ENCODE measurements at places on chromosomes 7 and 10.
A peak's percentile ranks its signal among the peaks of the same experiment; 100 is the strongest.

DNA sequence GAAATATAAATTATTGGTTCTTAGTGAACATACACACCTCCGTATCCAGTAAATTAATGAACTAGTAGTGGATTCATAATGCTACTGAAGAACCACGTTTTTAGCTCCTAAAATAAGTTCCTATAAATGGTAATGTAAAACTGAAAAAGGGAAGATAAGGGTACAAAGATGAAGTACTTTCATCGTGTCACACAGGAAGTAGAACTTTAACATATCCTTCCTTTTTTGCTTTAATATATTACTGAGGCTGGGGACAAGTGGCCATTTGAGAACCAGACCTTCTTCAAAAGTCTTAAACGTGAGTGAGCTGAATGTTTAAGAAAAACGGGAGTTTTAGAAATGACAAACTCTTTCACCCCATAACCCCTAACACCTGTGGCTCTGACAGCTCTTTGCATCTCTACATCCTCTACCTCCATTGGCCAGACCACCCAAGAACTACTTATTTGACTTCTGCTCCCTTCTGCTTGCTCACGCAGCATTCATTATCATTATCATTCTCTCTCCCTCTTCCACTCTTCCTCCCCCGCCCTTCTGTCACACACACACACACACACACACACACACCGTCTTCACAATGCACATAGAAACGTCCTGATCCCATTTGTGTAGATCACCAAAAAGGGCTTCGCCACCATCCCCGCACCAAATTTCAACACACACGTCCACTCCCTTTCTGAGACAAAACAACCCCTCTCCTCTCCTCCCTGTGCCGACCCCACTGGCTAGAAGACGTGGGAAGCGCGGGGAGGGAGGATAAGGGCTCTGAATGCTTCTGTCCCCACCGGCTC, 677 bp downstream of the SKAP2 start:
- DNase-seq, result peak; percentile 46

- no peak for DNase-seq
These were observed 75.3 kb upstream of the DNAAF5 start for GRCh38 chr7:651032-651728.

DNA sequence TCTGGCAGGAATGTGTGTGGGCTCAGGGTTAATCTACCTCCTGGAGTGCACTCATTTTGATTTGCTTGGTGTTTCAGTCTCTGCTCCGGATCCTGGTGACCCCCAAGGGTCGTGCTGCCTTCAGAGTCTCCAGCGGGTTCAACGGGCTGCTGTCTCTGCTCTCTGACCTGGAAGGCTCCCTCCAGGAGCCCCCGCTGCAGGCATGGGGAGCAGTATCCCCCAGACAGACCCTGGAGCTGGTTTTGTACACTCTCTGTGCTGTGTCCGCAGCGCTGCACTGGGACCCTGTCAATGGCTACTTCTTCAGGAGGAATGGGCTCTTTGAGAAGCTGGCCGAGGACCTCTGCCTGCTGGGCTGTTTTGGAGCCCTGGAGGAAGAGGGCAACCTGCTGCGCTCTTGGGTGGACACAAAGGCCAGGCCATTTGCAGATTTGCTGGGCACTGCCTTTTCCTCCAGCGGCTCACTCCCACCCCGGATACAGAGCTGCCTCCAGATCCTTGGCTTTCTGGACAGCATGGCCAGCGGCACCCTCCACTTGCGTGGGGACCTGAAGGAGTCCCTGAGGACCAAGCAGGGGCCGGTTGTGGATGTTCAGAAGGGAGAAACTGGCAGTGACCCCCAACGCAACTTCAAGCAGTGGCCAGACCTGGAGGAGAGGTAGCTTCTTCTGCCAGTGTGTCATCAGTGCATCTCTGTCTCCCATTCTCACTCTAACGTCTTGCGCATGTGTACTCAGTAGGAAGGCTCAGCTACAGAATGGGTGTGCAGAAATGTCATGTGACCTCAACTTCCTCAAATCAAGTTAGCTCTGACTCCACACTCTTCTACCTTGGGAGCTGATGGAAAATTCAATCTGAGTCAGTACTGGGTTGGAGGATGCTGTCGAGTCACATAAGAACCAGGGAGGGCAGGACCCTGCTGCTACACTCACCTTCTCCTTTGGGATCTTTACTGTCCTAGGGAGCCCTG, 58.5 kb downstream of the WDFY4 start:
- no peak for DNase-seq

GRCh38 chr10:70619271-70620019, 16.9 kb upstream of the PRF1 start:
- peak; percentile 64 for DNase-seq

DNA sequence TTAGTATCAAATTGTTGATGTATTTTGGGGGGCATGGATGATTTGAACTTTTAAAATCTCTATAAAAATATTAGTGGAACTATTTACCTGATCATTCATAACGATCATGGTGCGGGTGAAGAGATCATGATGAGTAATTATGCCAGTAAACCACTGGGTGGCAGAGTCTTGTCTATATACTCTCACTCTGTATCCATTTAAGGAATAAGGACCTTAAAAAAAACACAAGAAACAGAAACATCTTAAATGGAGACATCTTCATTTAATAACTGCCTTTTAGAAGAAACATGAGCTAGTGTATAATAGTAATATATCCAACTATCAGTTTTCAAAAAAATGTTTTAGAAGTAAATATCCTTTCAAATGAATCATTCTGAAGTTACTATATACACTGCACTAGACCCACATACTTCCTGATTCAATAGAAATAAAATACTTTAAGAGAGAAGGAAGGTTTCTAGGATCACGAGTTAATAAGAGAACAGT, 84.0 kb downstream of the NRBF2 start:
- DNase-seq, result peak; percentile 73

GRCh38 chr10:4607681-4608080, 218.3 kb upstream of the AKR1E2 start:
- DNase-seq, result no peak

GRCh38 chr10:43287056-43288007, 20.5 kb upstream of the RASGEF1A start:
- no peak for DNase-seq

DNA sequence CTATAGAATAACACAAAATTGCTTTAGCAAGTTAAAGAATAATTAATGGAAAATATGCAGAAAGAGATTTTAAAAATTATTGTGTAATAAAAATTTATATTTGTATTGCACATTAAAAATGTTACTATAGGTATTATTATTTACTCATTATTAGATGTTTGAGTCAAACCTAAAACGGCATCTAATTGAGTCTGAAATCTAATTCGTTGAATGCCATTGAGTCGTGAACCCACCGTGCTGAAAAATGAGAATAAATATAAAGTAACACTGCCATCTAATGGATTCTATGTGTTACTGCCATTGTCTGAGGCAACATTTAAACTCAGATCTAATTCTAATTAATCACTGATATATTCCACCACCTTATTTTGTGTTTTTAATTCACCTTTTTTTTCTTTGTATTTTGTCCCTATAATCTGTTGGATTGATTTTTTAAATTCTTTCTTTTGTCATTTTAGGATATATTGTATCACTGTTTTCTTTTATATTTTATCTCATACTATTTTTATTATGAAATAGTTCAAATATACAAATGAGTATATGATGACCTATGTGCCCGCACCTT, 62.2 kb downstream of the SAMD9 start:
- peak; percentile 65 for DNase-seq

DNA sequence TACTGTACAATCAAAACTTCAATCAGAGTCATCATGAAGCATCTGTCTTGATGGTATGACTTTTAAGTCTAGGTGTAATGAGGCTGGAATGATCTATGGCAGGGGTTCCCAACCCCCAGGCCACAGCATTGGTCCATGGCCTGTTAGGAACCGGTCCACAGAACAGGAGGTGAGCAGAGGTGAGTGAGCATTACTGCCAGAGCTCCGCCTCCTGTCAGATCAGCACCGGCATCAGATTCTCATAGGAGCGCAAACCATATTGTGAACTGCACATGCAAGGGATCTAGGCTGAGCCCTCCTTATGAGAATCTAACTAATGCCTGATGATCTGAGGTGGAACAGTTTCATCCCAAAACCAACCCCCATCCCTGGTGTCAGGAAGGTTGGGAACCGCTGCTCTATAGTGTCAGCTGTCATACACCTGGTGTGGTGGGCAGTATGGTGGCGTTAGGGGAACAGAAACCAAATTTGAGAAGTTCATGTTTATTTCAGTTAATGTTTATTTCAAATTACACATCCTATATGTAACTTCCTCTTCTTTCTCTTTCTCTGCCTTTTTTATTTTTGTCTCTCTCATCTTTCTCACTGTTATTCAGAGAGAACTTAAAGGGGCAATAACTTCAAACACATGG, 432.6 kb downstream of the TNS3 start:
- no peak for DNase-seq

DNA sequence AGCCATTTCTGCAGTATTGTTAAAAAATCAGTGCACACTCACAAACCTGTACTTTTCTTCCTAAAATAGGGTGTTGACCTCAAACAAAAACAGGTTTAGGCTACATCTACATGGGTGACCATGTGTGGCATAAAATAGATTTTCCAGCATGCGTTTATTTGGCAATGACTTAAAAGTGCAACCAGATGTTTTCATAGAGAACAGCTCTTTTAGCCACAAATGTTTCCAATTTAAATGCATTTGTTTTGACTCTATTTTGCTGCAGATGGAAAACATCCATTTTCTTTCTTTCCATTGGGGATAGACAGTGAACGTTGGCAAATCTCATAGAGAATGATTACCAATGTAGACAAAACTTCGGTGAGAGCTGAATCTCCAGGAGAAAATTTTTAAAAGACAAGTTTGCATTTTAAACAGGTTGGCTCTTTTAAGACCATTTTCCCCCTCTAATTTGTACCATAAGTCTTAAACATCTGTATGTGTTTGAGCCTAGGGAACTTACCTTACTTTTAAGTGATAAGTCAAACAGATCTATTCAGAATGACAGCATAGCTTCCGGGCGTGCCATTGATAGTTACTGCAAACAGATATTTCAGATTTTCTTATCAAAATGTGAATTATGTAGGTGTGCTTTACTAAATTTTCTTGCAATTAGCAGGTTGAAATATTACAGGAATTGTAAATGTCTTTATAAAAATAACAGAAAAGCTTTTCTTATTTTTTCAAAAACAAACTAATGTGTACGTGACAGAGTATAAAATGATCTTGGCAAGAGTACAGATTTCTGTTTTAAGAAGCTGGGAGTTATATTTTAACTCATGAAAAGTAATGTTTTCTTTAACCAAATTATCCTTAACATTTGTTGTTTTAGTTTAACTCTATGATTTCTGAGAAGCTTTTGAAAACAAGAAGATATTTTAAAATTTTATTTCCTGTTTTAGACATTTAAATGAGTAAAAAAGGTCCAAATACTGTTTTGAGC, 144.9 kb downstream of the HGF start:
- DNase-seq, result peak; percentile 65

- no peak for DNase-seq
These were observed 89.4 kb upstream of the SEMA3E start for GRCh38 chr7:83738291-83738835.

DNA sequence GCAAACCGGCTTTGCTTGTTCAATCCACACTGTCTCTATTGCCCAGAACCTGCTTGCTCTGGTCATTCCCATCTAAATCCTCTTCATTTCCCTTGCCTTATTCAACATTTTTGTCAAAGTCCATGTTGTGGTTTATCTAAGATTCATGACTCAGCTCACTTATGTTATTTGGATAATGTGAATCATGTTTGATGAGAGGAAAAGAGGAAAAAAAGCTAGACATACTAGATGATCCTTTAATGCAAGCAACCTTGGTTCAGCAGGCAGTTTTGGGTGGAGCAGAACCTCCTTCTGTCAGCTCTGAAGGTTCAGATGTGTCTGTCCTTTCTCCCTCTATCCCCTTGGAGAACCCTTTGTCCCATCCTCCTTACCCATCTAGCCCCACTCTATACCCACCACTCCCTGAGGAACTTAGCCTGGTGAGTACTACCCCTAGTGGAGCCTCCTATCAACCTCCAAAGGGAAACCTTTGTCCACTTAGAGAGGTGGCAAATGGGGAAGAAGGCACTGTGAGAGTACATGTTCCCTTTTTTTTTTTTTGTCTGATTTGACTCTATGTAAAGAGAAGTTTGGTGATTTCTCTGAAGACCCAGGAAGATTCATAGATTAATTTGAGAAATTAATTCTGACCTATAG, 2.1 kb upstream of the SAMD9L start:
- DNase-seq, result peak; percentile 42
